ENCODE measurements at places on chromosomes 11 and 22. TPM values are rescaled to one million over a fixed set of nuclear protein-coding genes. Genes with fewer than 3 reads are reported as not detected.

DNA sequence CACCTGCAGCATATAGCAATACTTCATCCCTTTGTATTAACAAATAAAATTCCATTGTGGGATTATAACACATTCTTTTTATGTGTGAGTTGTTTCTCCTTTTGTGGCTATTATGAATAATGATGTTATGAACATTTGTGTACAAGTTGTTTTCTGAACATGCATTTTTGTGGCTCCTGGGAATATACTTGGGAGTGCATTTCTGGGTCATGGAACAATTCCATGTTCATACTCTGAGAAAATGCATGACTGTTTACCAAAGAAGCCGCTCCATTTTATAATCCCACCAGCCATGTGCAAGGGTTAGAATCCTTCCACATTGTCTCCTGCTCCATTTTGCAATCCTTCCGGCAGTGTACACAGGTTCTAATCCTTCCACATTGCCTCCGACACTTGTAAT is 713.8 kb downstream of the TBC1D22A start:
- no peak for DNase-seq

EXPH5 gene
- total RNA-seq: 1.7 TPM

CHRM1 gene
- total RNA-seq: not detected

GRCh38 chr22:21754523-21754922 is 18.9 kb upstream of the YPEL1 start:
- no peak for DNase-seq

GRCh38 chr22:32325416-32325801 is 32.3 kb upstream of the RFPL3 start:
- no peak for DNase-seq

- DNase-seq: no peak
These were observed 79.5 kb upstream of the SLC25A18 start for GRCh38 chr22:17483688-17484372.
